Foreskin melanocyte (primary cell): ENCODE measurements at places on chromosomes 1 and 21.

- DNase-seq: no peak
These were observed 38.6 kb downstream of the TARBP1 start for GRCh38 chr1:234440348-234440747.

DNA sequence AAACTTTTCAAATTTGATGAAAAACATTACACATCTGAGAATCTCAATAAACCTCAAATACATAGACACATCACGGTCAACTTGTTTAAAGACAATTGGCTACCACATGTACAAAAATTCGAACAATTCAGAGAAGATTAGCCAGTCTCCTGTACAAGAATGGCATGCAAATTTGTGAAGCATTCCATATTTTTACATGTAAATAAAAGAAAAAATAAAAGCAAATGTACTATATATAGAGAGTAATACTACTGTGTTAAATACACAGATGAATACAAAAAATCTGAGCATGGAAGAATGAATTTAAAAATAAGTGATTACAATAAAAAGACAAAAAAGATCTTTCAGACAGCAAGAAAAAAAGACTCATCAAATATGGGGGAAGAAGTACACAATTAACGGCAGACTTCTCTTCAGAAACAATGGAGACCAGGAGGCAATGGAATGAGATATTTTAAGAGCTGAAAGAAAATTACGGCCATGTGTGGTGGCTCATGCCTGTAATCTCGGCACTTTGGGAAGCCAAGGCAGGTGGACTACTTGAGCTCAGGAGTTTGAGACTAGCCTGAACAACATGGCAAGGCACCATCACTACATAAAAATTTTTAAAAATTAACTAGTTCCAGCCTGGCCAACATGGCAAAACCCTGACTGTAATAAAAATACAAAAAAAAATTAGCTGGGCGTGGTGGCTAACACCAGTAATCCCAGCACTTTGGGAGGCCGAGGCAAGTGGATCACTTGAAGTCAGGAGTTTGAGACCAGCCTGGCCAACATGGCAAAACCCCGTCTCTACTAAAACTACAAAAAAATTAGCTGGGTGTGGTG lies 23.2 kb downstream of the HAX1 start:
- DNase-seq: no peak

DNA sequence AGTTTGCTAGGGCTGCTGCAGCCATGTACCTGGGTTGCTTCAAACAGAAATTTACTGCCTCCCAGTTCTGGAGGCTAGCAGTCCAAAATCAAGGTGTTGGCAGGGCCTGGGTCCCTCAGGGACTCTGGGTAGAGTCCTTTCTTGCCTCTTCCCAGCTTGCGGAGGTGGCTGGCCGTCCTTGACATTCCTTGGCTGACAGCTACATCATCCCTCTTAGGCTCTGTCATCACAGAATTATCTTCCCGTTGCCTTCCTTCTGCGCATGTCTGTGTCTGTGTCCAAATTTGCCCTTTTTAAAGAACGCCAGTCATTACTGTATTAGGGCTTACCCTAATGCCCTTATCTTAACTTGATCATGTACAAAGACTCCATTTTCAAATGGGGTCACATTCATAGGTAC lies 37.6 kb upstream of the PGBD5 start:
- no peak for DNase-seq

DNA sequence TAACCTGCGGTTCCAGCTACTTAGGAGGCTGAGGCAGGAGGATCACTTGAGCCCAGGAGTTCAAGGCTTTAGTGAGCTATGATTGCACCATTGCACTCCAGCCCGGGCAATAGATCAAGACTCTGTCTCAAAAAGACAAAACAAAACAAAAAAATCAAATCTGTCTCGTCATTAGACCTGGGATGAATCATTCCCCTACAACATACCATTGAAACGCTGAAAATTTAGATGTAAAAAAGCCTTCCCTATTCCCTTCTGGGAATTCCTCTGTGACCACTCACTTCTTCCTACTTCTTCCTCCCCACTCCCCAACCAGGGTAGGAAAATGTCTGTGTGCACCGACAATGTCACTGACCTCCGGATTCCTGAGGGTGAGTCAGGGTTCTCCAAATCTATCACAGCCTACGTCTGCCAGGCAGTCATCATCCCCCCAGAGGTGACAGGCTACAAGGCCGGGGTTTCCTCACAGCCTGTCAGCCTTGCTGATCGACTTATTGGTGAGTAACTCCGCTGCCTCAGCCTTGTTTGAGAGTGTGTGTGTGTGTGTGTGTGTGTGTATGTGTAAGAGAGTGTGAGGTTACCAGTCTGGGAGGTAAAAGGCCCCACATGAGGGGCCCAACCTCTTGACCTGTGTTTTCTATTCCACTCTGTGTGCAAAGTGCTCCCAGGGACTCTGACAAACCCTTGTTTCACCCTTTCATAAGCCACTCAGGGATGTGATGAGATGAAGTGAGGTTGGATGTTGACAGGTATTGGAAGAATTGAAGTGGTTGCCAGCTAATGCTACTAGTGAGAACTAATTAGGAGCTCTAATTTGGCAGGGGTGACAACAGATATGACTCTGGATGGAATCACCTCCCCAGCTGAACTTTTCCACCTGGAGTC lies 16.3 kb upstream of the SARS1 start:
- no peak for DNase-seq

- DNase-seq: no peak
These were observed 538.6 kb upstream of the PBX1 start for GRCh38 chr1:164020391-164020790.

- no peak for DNase-seq
These were observed 1.2 kb upstream of the DHRS3 start for GRCh38 chr1:12618965-12619791.

DNA sequence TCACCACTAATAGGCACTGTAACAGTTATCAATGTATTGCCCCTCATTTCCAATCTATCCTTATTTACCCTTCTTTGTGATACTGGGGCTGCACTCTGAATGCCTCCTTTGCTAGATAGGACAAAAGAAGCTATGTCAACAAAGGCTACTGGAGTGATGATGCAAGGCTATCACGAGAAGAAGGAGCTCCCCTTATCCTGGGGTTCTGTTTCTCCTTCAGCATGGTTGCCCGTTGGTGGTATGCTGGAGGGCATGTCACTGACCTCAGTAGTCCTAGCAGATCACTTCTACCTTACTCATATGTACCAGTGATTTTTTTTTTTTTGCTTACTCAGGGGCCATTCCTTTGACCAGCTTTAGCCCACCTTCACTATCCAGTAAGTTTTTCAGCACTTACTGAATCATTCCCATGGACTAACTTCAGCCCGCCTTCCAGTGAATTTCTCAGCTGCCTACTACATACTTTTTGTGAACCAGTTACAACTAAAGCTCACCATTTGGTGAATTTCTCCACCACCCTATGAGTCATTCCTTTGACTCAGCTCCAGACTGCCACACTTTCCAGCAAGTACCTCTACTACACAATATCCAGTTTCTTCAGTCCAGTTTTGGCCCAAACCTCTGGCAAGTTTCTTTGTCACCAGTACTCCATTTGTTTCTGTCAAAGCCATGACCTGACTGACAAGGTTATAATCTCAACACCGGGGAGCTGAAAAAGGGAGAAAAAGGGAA lies 944.5 kb downstream of the KCNT2 start:
- peak; percentile 14 for DNase-seq

- DNase-seq: peak; percentile 12
These were observed 71.8 kb upstream of the PKN2 start for GRCh38 chr1:88612292-88612691.

DNA sequence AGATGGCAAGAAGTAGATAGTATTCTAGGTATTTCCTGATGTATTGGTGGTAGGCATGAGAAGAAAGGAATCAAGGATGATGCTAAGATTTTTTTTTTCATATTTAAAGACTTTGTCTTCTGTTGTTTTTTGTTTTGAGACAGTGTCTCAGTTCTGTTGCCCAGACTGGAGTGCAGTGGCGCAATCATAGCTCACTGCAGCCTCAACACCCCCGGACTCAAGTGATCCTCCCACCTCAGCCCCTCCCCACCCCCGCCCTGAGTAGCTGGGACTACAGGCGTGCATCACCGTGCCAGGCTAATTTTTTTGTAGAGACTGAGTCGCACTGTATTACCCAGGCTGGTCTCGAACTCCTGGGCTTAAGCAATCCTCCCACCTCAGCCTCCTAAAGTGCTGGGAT lies 2.8 kb upstream of the CAPZB start:
- DNase-seq: no peak

DNA sequence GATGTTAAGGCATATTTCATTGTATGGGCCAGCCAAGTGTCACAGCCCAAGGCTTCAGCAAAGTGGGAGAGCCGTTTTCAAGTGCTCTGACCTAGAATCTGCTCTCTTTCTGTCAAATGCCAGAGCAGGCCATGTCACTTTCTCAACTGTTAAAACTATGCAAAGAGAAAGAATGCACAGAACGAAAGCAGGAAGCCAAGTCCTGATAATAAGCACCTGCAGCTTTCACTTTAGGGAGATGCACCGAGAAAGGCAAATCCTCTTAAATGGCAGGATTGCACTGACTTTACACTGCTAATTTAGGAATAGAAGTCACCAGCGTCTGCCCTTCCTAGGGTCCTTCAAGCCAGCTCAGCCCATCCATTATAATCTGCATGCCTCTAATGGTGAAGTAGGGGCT lies 49.2 kb upstream of the NTPCR start:
- DNase-seq: no peak

- DNase-seq: peak; percentile 34
These were observed 12.2 kb upstream of the SPEN start for GRCh38 chr1:15835205-15835740.

- DNase-seq: no peak
These were observed 2.2 kb downstream of the CLIC6 start for GRCh38 chr21:34670962-34671348.

DNA sequence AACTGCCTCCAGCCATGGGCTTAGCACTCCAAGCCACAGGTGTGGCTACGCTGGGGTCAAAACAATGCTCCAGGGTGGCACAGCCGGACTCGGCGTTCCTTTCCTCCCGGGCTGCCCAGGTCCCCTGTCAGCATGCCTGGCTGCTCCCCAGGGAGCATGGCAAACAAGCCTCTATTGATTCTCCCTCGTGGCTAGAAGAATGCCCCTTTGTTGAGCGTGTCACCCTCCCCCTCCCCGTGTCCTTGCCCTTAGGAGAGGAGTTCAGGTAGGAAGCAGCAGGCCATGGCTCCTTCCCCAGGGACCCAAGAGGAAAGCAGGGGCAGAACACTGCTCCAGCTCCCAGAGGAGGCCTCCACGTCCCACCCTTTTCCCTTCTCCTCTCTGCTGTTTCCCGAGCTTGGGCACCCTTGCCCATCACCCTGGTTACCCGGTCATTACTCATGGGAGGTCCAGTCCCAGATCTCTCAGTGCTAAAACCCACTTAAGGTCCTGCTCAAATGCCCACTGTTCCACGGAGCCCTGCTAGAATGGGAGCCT lies 57.4 kb upstream of the CITED4 start:
- DNase-seq: peak; percentile 29

GRCh38 chr21:33403128-33403785 lies at the start of gene IFNGR2:
TSS of gene IFNGR2 (plus strand) at chr21:33403413. CDS start at chr21:33403544, 131 bp downstream.
- no peak for DNase-seq

DNA sequence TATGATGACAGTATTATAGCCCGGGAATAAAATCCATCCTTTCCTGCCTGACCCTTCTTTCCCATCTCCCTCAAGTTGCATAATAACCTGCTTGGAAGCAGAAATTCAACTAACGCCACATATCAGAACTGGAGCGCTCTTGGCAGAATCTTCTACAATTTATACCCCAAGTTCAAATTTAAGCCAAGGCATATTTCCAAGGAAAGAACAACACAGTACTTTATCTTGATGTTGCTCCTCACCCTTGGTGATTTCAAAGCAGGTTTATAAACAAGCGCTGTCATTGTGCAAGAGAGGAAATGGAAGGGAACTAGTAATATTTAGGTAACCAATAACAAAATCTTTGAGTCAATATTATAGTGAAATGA lies 38.0 kb upstream of the PTGFRN start:
- DNase-seq: no peak

- DNase-seq: no peak
These were observed 67.2 kb downstream of the TLR5 start for GRCh38 chr1:223075834-223076233.

GRCh38 chr1:23562137-23562876 lies 3.0 kb upstream of the ID3 start:
- DNase-seq: peak; percentile 92

DNA sequence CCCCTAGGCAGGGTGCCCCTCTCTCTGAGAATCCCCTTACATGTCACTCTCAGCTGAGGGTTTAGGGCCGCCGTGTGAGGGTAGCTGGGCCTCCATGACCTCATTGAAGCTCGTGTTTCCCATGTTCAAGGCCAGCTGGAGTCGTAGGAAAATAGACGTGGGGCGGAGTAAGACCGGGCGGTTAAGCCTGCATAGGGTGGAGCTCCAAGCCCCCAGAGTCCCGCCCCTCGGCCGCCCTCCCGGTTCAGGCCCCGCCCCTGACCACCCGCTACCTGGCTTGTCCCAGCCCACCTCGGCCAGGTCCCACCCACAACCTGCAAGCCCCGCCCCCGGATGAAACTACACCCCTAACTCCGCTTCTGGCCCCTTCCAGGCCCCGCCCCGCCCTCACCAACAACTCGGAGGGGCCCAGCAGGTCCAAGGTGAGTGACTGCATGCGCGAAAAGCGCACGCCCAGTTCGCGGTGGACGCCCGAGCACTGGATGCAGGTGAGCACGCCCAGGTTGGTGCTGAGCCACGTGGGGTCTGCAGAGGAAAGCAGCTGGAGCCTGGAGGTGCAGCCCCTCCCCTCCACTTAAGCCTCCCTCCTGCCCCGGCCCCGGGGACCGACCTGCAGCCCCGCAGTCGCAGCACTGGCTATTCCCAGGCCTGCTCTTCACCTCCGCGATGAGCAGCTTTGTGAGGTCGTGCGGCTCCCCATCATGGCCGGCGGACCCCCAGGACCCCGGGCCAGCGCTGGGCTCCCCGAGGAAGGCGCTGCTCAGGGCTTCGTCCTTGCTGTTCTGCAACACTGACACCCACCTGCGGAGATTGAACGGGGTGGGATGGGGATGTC lies 12.2 kb upstream of the TCEA3 start:
- DNase-seq: no peak

GRCh38 chr1:114112775-114113174 lies 40.9 kb downstream of the SYT6 start:
- DNase-seq: no peak

DNA sequence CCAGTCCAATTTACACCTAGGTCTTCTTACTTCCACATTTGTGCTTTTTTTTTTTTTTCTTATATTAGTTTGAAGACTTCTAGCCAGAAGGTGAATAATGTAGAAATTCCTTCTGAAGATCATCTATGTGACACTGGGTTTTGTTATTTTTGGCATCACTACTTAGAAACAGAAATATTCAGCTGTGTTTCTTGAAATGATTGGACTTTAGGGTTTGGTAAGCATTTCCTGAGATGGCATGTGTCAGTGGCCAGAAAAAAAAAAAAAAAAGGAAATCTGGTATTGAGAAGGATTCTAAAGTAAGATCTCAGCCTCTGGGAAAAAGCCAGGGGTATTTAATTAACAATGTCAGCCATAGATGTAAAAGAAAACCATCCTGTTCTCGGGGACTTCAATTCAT lies 43.4 kb upstream of the LRRC8C start:
- DNase-seq: no peak

- no peak for DNase-seq
These were observed 3.6 kb upstream of the KCNT2 start for GRCh38 chr1:196611873-196612272.
